ENCODE measurements at places on chromosomes 1 and 21.

DNA sequence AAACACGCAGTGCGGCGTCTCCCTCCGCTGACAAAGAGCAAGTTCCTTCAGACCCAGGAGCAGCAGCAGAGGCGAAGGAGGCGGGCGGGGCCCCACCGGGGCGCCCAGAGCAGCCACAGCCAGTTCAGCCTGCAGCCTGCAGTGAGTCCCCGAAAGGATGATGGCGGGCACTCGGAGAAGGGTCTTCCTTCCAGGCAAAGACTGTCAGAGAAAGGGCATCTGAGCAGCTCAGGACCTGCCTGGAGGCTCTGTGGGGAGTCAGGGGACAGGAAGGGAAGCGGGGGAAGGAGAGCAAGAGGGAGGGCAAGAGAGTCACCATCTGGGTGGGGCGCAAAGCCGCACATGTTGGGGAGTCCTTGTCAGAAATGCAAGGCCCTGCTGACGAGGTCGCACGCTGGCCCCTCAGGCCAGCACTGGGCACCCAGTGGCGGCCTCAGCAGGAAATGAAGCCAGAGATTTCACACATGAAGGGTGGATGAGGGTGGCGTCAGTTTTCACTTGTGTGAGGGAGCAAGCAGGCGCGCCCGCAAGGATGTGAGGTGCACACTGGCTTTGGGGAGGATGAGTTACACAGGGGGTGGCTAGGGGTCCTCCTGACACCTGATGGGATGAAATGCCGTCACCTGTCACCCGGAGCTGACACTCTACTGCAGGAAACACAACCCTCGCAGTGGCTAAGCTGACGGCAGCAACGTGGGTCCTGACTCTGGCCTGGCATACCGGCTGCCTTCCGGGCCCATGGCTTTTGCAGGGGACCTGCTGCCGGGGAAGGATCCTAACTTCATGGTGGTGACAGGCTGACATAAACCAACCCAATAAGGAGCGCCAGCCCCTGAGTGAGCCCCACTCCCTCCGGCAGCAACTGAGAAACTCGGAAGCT, 6.6 kb downstream of the LRRC47 start:
- no peak for DNase-seq

- DNase-seq = no peak
These were observed 4.6 kb upstream of the WNT2B start for GRCh38 chr1:112504001-112504660.

DNA sequence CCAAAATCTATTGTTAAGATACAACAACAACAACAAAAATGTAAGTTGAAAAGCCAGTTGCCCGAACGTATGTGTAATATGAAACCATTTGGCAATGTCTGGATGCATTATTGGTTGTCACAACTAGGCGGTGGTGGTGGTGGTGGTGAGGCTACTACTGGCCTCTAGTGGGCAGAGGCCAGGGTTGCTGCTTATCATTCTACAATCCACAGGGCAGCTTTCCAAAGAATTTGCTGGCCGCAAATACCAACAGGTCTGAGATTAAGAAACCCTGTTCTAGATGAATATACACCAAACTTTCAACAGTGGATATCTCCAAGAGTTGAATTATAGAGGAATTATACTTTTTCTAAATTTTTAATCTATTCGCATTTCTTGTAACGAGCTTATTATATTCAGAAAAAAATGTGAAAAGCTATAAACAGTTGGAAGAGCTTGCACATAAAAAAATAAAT, 26.8 kb upstream of the ZNF697 start:
- peak; percentile 59 for DNase-seq

GRCh38 chr1:32066489-32066873, 6.3 kb upstream of the TMEM39B start:
- DNase-seq = peak; percentile 13

DNA sequence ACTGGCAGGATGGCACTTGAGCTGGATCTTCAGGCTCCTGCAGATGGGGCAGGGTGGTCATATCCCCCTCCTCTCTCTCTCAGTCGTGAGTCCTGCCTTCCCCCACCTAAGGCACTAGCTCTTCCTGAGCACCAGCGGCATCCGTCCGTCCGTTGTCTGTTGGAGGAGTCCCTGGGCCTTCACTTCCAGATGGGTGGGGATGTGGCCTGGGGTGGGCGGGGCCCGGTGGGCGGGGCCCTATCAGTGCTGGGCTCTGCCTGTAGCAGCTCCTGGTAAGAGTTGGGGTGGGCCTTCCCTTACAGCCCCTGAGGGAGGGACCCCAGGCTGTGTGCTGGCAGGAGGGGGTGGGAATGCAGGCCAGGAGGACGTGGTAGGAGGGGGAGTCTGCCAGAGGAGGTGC, 10.3 kb downstream of the LDLRAD2 start:
- no peak for DNase-seq

DNA sequence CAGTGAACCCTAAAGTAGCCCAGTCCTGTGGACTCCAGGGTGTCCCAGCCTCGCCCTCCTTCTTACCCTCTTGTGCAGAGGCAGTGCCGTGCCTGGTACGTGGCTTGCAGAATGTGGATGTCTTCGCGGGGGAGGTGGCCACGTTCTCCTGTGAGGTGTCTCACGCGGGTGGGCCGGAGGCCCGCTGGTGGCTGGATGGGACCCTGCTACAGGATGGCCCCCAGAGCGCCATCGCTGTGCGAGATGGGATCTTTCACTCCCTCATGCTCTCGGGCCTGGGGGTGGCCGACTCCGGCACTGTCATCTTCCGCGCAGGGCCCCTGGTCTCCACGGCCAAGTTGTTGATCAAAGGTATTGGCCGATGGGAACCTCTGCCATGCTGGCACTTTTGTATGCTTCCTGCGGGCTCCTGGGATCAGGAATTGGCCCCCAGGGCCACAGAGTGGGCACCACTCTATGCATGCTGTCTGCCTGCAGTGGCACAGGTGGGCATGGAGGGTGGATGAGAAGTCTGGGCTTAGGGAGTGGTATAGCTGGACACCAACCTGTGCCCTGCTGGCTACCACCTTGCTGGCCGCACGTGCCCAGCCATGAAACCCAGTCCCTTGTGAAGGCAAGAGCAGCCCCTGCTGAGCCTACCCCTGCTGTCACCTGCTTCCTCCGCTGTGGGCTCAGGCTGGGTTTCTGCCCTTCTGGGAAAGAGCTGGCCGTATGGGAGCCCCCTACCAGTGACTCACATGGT, 92.9 kb downstream of the TRIM11 start:
- no peak for DNase-seq

DNA sequence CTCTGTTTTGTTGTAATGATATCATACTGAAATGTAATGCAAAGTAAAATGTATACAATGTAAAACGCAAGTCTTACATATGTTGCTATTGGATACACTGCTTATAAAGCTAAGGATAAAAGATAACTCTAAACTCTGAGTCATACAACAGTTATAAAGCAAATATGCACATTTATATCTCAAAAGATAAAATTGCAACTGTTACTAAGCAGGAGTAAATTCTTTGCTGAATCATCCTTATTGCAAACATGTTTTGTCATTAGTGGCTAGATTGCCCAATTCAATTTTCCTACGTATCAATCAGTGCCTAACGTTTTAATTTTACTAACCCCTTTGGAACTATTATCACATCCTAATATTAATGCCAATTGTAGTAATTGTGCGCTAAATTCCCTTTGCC, 762.9 kb downstream of the LTN1 start:
- no peak for DNase-seq

DNA sequence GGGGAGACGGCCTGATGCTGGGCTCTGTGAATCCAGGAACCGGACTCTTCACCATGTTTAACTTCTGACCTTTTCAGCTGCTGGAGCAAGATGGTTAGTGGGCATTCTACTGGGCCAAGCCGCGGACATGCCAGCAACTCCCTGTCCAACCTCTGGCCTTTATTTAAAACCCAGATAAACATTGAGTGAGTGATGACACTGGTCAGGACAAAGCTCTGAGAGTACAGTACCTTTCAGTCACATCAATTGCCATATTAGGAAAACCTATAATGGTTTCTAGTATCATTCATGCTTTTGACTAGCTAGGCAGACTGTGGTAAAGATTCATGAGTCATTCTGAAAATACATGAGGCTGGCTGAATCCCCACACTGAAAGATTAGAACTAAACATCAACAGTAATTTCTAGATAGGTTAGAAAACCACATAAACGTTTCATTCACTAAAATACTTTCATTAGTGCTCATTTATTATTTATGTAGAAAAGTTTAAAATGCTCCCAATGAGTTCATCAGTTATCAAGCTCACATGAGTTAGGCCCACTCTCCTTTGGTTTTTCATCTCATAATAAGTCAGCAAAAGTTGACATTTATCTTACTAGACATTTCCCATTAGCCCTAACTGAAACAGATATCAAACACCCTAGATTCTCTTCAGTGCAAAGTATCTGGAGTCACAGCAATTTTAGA, 7.1 kb upstream of the ACTA1 start:
- DNase-seq = no peak

DNA sequence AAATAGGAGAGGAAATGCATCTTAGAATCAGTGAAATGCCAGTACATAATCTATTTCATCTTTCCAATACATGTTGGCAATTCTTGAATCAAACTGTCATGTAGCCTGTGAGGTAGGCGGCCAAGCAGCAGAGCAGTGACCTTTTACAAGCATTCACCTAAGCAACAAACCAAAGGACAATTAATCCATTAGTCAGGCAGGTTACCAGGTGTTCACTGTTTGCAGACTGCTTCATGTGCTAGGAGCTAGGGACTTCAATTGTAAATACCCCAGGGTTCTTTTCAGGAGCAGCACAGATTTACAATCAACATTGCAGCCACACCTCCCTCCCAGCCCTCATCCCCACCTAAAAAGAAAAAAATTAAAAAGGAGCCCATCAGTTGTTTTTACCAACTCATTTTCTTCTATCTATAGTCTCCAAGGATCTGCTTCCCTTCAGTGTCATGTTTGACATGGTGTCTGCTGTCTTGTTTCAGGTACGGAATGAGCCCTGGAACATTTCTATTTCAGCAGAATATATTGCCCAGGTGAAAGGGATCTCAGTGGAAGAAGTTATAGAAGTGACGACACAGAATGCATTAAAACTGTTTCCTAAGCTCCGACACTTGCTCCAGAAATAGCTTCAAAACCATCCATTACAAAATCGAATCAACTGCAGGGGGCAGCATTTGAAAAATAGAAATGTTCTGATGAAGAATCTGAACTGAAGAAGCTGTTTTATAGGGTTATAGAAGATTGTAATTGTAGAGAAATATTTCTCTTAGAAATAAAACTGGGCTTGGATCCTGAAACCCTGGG, 23.0 kb downstream of the TATDN3 start:
- no peak for DNase-seq

DNA sequence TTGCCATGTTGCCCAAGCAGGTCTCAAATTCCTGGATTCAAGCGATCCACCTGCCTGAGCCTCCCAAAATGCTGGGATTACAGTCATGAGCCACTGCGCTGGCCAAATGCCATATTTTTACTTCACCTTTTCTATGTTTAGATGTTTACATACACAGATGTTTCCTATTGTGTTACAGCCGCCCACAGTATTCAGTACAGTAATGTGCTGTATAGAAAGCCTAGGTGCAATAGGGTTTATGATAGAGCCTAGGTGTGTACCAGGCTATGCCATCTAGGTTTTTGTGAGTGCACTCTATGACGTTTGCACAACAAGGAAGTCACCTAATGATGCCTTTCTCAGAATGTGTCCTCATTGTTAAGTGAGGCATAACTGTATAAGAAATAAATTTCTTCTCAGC, 153.4 kb downstream of the CHRM3 start:
- DNase-seq = no peak

GRCh38 chr1:180912801-180913565, at the start of gene KIAA1614:
KIAA1614 (plus strand) TSS chr1:180912897; CDS start chr1:180913244, 347 bp downstream.
- no peak for DNase-seq

GRCh38 chr1:194512957-194513356, 1326.5 kb upstream of the B3GALT2 start:
- no peak for DNase-seq

GRCh38 chr1:107274227-107274626, 133.4 kb downstream of the NTNG1 start:
- DNase-seq = no peak

GRCh38 chr1:94550396-94550795, 8.8 kb upstream of the F3 start:
- no peak for DNase-seq

DNA sequence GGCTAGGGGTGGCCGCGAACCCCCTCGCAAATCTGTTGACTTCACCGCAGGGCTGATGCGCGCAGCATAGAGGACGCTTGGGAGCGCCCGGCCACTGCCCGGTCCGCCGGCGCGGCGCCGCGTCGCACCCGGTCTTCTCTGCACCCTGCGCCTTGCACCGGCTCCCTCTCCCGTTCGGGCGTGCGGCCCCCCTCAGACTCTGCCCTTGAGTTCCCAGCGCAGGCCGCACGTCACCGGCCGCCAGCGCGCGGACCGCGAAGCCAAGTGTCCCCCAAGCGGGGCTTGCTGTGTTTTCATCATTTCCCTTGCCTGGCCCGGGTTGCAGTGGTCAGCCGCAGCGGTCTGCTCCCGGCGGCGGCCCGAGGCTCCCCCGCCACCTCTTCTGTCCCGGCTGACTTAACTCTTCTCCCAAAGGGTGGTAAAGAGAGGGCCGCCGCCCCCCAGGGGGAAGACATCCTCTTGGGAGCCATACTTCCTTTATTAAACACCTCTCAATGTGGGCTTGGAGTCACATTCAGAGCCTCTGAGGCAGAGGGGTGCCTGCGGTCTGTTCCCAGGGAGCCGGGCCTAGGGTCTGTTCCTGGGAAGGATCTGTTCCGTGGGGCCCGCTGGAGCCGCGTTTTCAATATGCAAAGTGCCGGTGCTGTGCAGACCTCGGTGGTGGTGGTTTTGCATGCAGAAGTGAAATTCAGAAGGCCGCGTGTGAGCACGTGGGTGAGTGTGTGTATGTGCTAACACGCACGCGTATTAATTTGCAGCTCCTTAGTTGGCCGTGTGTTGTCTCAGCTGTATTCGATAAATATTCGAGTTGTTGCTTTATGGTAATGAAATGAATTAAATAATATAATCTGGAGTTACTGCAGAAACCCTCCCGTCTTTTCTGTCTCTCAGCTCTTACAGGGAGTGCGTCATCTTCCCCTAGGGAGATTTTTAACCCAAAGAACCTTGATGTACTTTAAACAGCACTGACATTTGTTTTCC, 17.6 kb downstream of the PBX1 start:
- no peak for DNase-seq

DNA sequence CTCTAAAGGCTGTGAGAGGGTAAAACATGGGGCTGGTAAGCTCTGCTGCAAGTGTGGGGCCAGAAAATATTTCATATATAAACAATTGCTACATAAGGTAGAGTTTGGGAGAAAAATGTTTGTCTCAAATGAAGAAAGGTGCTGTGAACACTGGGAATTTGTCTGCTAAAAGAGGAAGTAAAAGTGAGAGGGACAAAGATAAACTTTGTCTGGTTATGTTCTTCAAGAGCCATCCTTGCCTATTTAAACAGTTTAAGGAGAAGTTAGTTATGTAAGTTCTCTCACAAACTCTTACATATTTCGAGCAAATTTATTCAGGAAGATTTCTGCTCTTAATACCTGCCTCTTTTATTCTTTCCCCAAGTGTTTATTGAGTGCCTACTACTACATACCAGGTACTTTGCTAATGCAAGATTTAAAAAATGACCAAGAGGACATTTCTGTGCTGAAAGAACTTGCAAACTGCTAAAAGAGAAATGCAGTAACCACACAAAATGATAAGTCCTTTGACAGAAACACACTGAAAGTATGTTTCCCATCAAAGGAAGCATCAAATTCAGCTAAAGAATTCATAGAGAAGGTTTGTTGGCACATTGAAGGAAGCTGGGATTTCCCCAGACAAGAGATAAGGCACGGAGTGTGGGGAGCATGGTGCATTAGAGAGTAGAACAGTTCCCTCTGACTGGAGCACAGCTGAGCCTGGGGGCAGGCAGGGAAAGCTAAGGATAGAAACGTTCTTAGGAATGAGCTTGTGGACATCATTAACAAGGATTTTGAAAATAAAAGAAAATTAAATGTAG, 549.1 kb downstream of the PTBP2 start:
- DNase-seq = no peak

GRCh38 chr21:34129901-34130715, 56.7 kb downstream of the MRPS6 start:
- no peak for DNase-seq

- no peak for DNase-seq
These were observed 9.9 kb downstream of the GPR3 start for GRCh38 chr1:27402349-27402754.

Data from T47D (cell line).